ENCODE measurements at places on chromosomes 3 and 15. TPM values are rescaled to one million over a fixed set of nuclear protein-coding genes. Genes with fewer than 3 reads are reported as not detected.

GRCh38 chr3:157043771-157044170 is 116.2 kb downstream of the CCNL1 start:
- no peak for DNase-seq

TGM4 gene
- total RNA-seq: not detected

DNA sequence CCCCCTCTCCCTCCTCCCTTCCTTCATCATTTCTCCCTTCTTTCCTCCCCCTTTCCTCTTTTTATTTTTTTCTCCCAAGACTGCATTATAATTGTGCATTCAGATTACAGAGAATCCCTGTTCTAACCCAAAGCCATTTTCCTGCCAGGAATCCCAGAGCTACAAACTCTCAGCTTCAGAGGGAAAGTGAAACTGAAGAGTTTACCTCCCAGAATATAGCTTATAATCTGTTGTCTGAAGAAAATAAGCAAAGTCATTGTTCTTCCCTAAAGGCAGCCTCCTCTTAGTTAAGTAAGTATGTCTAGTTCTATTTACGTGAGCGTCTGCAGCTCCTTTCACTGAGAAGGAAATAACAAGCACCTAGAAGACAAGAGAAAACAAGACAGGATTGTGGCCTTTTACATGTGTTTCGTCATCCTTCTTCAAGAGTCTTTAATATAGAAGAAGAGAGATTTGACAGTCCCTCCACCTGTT is 97.2 kb downstream of the CHST2 start:
- DNase-seq: no peak

- no peak for DNase-seq
Observed at GRCh38 chr15:50251638-50252182, 13.8 kb downstream of the HDC start.

DYNLT2B gene
- 7.4 TPM for total RNA-seq

DNA sequence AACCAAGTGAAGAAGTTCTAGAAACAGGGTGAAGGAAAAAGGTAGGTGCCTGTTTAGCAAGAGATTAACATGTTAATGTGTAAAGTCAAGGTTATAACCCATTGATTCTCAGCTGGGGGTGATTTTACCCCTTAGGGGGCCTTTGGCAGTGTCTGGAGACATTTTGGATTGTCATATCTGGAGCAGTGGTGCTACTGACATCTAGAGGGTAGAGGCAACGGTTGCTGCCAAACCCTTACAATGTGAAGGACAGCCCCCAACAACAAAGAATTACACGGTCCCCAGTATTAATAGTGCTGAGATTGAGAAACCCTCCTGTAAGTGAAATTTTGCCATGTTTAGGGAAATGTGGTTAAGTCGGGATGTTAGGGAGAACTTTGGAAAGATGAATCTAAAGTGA is 74.7 kb downstream of the CRYBG3 start:
- DNase-seq: no peak

GRCh38 chr15:91045065-91045464 is 22.7 kb upstream of the VPS33B start:
- no peak for DNase-seq

GRCh38 chr3:10228248-10228950 is 19.9 kb upstream of the TATDN2 start:
- peak; percentile 43 for DNase-seq

DNA sequence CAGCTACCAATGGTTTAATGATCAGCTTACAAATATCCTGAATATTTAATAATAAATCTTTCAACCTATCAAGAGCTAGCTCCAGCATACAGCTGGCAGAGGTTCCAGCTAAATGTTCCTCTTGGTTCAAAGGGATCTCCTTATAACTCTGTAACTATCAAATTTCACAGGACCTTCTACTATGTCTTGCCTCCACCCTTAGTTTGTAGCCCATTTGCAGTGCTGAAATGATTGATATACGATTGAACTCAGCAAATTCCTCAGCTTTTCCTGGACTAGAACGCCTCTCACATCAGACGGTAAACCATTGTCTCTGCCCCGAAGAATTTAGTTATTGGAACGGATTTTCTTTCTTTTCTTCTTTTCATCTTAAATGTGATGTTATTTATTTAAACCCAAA is 41.5 kb downstream of the CD200R1L start:
- no peak for DNase-seq

VIPR1 gene
- 7.0 TPM for total RNA-seq

DNA sequence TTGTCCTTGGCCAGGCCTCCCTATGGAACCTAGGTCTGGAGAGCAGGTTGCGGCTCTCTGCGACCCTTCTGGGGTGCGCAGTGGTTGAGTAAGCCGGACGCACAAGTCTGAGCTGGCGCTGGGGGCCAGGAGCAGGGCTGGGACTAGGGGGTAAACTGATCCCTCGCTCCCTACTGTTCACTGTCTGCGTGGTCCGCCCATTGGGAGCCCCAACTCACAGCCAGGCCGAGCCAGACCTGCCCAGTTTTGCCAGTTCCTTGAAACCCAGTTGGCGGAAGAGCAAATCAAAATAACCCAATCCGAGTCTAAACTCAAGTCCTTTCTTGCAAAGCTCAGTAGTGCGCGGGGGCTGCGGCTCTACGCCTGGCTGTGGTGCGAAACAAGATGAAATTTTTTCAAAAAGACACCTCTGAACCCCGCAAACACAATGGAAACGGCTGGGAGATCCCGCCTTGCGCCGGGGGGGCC is 17.5 kb downstream of the RGMA start:
- no peak for DNase-seq

MEX3B gene
- total RNA-seq: 1.5 TPM

DNA sequence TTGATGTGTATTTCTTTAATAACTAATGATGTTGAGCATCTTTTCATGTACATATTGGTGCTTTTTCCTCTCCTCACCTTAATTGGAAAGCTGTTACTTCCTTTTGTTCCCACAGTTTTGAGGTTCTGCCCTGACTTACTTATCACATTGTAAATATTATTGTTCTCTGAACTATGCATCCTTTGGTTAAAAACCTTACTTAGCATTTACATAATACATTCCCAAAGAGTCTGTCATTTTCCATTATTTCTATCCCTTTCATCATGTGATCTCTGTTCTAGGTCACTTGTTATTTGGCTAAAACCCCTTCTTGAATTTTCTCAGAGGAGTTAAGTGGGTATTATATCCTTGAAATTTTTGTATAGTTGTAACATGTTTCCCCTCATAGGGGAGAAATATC is 33.0 kb downstream of the SLC12A6 start:
- no peak for DNase-seq

DNA sequence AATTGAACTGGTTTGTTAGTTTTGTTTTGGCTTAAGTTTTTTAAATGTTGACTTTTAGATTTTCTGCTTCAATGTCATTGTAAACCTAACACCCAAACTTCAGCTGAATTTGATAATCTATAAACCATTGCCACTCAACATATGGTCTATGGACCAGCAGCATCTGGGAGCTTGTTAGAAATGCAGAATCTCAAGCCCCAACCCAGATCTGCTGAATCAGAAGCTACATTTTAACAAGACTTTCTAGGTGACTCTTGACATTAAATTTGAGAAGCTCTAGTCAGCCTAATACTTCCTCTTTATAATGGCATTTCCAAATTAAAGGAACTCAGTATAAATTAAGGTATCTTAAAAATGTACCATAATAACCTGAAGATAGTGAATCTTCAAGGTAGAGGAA is 96.5 kb upstream of the THRB start:
- no peak for DNase-seq

TMEM108 gene
- not detected for total RNA-seq

DNA sequence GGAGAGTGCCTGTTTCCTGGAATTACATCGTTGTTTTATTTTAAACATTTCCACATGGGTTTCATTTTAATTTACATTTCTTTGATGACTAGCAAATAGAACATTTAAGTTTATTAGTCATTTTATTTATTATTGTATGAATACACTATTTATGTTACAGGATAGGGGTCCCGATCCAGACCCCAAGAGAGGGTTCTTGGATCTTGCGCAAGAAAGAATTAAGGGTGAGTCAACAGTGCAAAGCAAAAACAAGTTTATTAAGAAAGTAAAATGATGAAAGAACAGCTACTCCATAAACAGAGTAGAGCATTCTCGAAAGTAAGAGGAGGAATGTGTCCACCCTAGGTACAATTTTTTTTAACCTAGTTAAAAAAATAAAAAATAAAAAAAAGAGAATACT is 539.5 kb downstream of the NAALADL2 start:
- DNase-seq: no peak

- no peak for DNase-seq
Observed at GRCh38 chr15:62428851-62429598, 263.9 kb upstream of the C2CD4B start.

GRCh38 chr3:26628915-26629314 is 6.3 kb downstream of the LRRC3B start:
- no peak for DNase-seq

DNA sequence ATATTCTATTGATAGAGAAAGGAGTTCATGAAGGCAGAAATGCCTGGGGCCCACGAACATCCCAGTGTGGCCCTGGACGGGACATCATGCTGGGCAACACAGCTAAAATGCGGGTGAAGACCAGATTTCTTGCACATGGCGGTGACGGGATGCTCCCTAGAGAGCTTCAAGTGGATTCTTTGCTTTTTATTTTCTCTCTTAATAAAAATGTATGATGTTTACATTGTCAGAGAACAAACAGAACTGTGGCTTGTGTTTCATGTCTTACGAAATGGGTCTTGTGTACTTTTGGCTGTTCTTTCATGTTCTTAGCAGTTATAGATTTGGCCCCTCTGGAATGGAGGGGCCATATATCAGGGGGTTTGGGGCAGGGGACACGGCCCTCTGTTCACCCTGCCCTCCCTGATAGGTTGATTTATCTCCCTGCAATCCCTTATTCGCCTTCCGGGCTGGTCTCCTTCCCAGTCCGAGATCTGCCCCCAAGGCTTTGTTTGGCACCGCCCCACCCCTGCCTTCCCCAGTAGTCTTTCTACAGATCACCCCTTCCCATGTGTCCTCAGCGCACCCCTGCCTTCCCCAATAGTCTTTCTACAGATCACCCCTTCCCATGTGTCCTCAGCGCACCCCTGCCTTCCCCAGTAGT is 68.7 kb upstream of the CGNL1 start:
- DNase-seq: no peak

RNF111 gene
- total RNA-seq: 21.0 TPM

DUOXA1 gene
- total RNA-seq: not detected

TRANK1 gene
- total RNA-seq: 16.8 TPM

GOLGA8M gene
- 1.3 TPM for total RNA-seq

ZNF592 gene
- 34.7 TPM for total RNA-seq

GRCh38 chr15:63559753-63560152 is 37.4 kb upstream of the FBXL22 start:
- no peak for DNase-seq

Data from activated naive CD4-positive, alpha-beta T cell treated with anti-CD3 and anti-CD28 coated beads, Interleukin-2, amount 50 U/mL, for 72 hours (primary cell).